Femur (tissue), 1 donor: ENCODE measurements at places on chromosomes 7 and 10.

DNA sequence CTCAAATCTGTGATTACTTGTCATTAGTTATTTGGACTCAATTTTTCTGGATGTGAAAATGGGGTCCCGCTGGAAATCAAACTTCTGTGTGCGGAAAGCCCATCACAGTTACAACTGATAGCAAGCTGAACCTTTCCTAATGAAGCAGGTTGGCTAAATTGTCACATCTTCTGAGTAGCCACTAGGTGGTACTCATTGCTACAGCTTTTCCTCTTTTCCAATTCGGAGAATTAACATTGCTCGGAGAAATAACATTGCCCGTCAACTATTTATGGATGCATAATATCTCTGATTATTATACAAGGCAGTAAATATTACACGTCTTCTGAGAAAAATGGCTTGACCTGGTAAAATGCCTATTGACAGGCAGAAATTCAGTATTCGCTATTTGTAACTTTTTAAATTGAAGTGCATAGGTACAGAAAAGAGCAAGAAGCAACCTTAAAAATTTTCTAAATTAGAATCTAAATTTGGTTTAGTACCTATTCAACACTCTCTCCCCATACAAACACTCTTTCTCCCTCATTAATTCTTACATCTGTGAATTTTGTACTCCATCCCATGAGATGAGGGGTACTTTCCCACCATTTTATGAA is 17.3 kb upstream of the BLOC1S2 start:
- no peak for DNase-seq

DNA sequence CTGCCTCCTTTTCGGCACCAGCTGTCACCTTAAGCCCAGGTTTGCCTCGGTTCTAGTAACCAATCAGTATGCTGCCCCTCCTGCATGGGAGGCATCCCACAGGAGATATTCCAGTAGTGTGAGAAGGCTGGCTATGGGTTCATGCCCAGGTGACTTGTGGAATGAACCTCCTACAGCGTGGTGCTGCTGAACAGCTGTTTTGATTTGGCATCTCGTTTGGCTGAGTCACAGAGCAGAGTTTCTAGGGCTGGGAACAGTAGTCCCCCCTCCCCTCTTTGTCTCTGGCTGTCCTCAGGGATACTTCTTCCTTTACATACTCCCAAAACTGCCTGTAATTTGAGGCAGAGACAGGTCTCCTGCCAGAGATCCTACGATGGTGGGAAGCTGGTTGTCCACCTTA is 16.1 kb downstream of the R3HCC1L start:
- DNase-seq: no peak

DNA sequence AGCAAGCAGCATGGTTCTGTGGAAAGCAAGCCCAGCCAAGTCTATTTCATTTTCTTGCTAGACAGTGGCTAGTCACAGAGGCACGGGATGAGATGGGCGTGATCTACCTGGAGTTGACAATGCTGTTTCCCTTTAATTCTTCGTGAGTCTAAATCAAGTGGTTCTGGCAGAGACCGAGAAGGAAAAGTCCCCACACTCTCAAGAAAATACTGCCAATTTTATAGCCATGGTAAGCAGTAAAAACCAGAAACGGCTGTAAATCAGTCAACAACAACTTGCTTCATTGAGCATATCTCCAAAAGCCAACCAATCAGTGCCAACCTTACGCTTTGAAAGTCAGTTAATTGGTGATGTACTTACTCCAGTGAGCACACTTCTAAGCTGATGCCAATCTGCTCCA is 223.4 kb downstream of the SEC23IP start:
- no peak for DNase-seq

GRCh38 chr7:38280000-38280399 is 6.6 kb upstream of the TARP start:
- no peak for DNase-seq

DNA sequence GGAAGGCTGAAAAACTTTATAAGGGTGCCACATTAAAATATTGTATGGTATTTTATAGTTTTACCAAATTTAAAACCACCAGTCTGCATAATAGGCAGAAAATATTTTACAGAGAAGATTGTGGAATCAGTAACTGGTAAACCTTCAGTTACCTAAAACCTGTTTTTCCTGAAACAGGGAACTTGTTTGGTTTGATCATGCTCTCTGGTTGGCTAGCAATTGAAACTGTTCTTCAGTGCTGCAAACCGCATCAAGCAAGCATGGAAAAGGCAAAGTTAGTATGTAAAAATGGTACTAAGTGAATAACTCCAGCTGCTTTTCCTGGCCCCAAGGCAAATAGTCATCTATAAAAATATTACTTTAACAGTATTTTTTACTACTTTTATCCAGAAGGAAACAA is 316.9 kb upstream of the LRRN3 start:
- no peak for DNase-seq

GRCh38 chr7:42197451-42197850 is 39.6 kb downstream of the GLI3 start:
- DNase-seq: no peak

DNA sequence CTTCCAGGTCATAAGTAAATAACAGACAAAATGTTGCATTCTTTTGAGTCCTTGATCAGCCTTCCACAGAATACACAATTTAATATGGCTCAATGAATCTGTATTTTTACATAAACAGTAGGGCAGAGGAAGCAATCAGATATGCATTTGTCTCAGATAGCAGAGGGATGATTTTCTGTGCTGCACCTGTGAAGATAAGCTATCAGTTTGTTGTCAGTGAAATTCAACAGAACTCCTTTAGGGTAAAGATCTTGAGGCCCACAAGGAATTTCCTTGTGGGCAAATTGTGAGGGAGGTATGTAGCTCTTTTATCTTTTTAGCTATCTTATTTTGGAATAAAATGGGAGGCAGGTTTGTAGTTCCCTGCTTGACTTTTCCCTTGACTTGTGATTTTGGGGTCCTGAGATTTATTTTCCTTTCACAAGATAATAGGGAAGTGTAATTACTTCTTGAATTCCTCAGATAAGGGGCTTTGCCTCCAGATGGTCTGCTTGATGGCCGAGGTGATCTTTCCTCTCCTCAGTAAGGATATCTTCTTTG is 60.8 kb upstream of the CYP2C18 start:
- no peak for DNase-seq

- DNase-seq: no peak
These were observed 60.0 kb downstream of the DLG5 start for GRCh38 chr10:77866598-77866997.

- no peak for DNase-seq
These were observed 647.7 kb upstream of the GALNT17 start for GRCh38 chr7:70484255-70484654.

DNA sequence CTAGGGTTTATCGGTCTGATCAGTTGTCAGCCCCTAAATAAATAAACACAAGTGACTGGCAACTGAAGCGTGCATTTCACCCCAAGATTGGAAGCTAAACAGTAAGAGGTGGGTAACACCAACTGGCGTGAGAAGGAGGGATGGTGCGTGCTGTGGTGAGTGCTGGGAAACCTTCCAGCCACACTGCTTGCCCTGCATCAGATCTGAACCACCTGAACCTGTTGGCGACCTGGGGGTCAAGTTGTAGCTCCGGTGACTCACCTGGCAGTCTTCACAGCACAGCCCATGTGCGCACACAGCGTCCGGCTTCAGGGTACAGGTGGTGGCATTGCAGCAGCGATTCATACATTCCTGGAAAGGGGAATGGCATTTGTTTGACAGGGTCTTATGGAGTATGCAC is 170.1 kb downstream of the FANK1 start:
- DNase-seq: no peak

DNA sequence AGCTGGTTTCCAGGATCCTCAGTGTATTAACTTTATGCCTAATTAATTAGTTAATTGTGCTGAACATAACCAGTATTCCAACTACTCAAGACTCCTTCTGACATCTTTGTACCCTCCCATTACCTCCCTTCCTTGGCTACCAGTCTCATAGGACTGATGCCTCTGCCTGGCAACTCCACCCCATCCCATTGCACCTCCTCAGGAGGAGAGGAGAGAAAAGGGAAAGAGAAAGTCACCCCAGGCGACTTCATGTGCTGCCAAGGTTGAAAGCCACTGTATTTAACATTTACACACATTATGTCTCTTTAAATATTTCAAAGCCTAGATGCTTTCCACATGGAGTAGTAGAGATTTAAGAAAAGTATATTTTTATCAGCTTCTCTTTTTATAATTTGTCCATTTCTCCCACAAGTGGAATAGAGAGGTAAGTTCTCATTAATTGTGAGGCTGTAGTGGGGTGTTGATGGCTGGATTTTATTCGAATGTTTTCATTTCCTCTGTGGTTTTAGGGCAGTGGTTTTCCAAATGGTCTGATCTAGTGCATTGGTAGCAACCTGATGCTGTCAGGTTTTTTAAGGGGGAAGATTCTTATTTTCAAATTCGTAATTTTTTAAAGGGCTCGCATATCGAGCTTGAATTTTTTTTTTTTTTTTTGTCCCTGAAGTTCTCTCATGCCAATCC is 148.0 kb downstream of the BICC1 start:
- no peak for DNase-seq

GRCh38 chr7:7395785-7396184 is 139.9 kb downstream of the COL28A1 start:
- DNase-seq: no peak

DNA sequence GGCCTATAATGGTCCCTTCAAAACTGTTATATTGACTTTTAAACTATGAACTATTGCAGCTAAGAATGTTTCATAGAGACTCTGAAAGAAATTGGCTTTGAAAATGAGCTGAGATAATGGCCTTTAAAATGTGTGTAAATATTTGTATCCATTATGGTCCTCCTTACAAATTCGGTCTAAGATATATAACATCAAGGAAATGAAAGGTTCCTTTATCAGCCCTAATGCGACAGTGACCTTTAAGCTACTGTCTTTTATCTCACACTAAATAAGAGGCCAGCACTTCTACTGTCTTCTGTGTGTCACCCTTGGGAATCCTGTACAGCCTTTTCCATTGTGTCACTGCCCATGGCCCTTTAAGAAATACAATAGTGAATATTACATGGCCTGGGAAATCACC is 19.5 kb downstream of the COL28A1 start:
- no peak for DNase-seq

DNA sequence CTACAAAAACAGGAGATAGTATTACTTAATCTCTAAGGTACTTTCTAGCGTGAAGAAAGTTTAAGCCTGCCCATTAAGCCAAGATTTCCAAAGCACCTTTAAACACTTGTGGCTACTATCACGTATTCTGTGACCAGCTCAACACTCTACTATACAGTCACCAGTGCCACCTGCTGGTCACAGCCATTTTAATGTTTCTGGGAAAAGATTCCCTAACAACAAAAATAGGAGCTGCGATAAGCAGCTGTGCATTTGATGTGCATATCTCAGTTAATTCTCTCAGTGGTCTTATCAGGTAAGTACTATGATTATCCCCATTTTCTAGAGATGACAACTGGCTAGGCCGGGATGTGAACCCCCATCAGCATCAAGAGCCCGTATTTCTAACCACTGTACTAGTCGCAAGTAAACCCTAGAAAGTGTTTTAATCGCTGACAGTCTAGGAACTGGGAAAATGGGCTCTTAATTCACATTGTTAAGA is 860 bp downstream of the SEC31B start:
- peak; percentile 53 for DNase-seq

DNA sequence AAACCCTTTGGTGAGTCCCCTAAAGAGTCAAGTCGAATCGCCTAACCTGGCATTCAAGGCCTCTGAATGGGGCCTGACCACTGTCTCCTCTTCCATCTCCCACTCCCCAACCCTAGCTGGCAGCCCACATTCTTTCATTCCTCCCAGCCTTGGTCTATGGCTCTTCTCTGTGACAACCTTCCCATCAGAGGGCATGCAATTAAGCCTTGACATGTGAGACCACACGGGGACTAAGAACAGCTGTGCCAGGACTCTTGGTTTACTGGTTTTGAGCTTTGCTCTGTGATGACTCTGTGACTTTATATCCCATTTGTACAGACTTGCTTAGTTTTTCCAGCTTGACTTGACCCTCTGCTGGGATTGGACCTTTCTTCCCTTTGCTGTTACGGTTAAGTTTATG is 116.6 kb downstream of the BUB3 start:
- no peak for DNase-seq

DNA sequence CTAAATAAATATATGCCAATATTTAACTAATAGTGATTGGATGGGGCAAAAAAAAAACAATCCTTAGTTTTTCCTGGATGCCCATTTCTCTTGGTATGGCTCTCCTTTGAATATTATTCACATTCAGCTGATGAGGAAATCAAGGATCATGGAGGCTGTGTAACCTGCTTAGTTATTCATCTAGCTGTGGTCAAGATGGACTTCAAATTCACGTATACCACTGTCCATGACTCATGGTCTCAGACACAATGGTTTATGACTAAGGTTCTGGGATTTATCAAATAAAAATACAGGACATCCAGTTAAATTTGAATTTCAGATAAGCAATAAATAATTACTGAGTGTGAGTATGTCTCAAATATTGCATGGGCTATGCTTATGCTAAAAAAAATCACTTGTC is 191.5 kb upstream of the CELF2 start:
- DNase-seq: no peak

GRCh38 chr10:44233561-44234482 is 151.1 kb downstream of the CXCL12 start:
- DNase-seq: peak; percentile 71

- no peak for DNase-seq
These were observed 813.0 kb downstream of the TYW1 start for GRCh38 chr7:67809586-67809985.

DNA sequence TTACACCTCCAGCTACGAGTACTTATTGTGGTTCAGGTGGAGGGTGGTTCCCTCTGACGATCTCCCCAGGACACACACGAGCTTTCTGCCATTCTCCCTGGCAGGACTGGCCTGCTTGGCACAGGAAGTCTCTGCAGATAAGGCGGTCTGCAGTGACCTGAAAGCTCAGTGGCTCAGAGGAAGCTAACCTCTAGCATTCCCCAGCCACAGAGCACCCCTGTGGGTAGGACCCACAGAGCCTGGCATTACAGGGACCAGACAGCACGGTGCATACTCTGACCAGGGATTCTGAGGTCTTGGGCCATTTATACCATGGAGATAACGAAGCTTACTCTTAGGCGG is 1.9 kb upstream of the GPR146 start:
- no peak for DNase-seq

- DNase-seq: no peak
These were observed 227.6 kb upstream of the PLXDC2 start for GRCh38 chr10:19588608-19589007.

- peak; percentile 24 for DNase-seq
These were observed 453.1 kb downstream of the SORCS1 start for GRCh38 chr10:106711313-106711906.

DNA sequence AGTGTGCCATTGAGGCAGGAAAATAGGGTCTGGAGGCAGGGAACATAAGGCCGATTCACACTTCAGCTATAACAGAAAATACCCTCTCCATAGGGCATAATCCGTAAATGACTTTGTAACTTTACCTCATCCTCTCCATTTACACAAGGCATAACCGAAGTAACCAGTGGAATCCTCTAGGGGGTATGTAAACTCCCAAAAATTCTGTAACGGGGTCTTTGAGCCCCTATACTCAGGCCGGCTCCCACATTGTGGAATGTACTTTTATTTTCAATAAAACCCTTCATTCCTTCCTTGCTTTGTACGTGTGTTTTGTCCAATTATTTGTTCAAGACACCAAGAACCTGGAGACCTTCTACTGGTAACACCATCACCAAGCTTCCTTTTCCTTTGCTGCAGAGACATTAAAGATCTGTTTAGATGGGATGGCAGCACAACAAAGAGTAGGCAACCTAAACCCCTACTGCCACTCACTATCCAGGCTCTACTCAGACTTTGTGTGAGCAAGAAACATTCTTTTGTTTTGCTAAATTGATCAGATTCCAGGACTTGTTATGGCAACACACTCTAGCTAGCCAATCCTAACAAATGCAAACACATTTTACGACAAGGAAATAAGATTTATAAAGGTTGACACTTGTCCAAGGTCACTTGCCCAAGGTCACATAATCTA is 99.3 kb downstream of the DGKI start:
- DNase-seq: no peak

GRCh38 chr10:34967335-34967880 is 122.7 kb downstream of the CUL2 start:
- peak; percentile 89 for DNase-seq
